ENCODE measurements at places on chromosomes 1 and 21.

GRCh38 chr1:93776728-93777127 lies 95.1 kb upstream of the BCAR3 start:
- no peak for DNase-seq

DNA sequence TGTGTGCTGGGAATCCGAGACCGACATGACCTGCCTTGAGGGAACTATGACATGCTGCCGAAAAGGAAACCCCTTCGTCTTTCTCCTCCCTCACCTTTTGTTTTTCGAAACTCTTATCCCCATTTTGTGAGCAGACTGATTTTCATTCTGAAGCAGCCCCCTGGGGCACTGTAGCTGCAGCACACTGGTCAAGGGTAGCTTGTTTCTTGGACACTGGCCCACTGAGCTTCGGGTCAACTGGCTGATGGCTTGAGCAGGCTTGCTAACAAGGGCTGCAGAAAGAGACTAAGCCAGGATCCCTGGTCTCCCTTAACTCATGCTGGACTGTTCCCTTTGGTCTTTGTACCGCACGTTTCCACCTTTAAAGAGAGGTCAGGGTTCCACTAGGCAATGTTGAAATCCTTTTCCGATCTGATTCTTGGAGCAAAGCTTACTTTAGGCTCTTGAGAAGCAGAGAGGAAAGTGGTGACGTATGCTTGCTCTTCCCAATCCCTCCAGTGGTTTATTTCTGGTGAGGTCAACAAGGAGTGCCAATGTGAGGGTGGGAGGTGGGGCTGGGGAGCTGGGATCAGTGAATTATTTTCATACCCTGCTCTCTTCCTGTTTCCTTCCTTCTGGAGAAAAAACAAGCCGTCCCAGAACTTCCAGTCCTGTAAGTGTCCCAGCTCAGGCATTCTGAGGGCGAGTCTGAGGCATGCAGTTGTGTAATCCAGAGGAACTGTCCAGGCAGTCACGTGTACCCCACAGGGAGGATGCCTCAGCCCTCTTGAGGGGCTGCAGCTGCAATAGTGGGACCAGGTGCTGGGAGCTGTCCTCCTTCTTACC lies 7.6 kb downstream of the CYP4B1 start:
- no peak for DNase-seq

- no peak for DNase-seq
Measured at GRCh38 chr21:19692231-19692630, 1288.6 kb upstream of the TMPRSS15 start.

GRCh38 chr1:57473448-57473847 lies 49.6 kb upstream of the DAB1 start:
- no peak for DNase-seq

All from stimulated activated CD4-positive, alpha-beta T cell treated with anti-CD3 and anti-CD28 coated beads, Interleukin-1b, Interleukin-23, amount 100 ng/mL, for 1 hour (primary cell).